GOT3 (cell line): ENCODE measurements at places on chromosomes 6 and 20.

DNA sequence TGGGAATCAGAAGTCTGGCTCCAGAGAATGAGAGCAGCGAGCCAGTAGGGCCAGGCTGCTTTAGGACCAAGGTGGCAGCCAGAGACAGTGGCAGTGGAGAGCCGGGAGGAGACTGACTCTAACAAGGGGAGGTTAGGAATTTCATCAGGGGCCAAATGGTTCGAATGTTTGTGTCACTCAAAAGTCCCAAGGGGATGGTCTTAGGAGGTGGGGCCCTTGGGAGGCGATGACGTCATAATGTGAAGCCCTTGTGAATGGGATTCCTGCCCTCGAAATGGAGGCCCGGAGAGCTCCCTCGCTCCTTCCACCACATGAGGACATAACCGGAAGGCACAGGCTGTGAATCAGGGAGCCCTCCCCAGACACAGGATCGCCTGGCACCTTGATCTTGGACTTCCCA, 299.7 kb downstream of the QKI start:
- DNase-seq = no peak

DNA sequence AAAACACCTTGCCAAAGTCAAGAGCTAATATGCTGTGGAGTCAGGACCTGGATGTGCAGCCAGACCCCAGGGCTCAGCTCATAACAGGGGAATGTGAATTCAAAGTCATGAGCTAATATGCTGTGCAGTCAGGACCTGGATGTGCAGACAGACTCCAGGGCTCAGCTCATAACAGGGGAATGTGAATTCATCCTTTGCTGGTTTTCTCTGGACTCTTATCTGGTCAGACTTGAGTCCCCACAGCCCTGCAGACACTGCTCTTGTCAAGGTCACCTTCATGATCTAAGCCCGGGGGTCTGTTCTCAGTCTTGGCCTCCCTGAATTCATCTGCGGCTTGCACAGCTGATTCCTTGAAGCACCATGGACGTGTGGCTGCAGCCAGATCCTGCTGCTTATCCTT, 19.2 kb upstream of the GGTLC1 start:
- no peak for DNase-seq

GRCh38 chr6:97440590-97441176, 157.7 kb upstream of the MMS22L start:
- no peak for DNase-seq

DNA sequence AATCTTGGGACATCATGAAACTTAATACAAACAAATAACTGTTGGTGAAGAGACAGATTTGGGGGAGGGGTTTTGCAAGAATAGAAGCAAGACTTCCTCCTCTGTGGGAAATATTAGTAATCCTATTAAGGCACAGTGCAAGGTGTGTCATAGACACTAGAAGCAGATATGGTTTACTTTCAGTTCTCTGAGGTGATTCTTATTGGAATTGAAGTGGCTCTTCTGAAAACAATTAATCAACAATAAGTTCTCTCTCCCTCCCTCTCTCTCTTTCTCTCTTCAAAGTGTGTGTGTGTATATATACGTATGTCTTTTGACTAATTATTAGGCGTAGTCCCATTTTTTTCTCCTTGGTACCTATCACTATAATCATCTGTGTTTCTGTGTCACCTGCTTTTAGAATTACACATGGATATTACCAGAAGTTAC, 99.8 kb downstream of the HIVEP2 start:
- DNase-seq = no peak

GRCh38 chr20:12528591-12529041, 480.2 kb upstream of the SPTLC3 start:
- DNase-seq = no peak

DNA sequence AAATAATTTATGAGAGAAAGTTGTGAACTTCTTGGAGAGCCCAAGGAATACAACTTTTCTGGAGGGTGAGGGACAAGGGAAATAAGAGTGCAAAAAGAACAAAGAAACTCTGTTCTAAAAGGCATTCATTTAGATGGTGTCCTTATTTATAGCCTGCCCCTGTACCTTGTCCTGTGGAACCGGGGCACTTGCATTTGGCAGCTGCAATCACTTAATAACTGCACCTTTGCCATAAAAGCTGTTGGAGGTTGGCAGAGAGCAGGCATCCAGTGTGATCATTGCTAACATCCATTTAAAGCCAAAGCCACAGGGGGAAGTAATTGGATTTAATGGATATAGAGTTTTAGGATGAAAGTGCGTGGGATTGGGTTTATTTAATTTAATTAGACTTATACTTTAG, 50.8 kb upstream of the SGK1 start:
- DNase-seq = no peak

DNA sequence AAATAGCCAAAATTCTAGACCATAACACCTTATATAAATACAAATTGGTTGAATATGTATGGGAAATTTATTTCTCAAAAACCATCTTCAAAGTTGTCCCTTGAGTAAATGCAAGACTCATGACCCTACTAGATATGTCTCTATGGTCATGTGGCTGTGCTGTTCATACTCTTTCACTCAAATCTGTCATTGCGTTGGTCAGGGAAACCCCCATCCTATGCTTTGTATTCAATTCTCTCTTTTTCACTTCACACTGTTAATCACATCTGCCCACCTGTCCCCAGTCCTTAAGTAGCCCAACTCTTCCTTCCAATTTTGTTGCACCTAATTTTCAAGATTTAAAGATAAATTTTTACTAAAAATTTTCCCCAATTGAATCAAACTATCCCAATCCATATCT, 51.0 kb downstream of the RPS12 start:
- no peak for DNase-seq

GRCh38 chr6:168041928-168042327, 37.1 kb downstream of the FRMD1 start:
- DNase-seq = no peak

DNA sequence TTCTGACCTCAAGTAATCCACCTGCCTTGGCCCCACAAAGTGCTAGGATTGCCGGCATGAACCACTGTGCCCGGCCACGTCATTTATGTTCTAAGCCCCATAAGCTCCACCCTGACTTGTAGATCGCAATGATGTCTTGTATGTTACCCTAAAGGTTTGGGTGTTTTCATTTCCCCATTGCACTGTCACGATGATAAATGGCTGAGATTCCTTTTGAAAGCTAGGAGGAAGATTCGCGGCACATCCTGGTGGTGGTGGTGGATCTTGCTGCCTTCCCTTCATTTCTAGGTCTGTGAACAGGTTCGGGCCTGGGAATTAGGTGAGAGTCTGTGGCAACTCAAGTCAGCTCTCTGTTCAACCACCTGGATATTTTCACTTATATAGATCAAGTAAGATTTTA, 28.3 kb downstream of the MUC22 start:
- DNase-seq = no peak

- no peak for DNase-seq
Measured at GRCh38 chr6:169702840-169703246, 917 bp downstream of the C6orf120 start.

DNA sequence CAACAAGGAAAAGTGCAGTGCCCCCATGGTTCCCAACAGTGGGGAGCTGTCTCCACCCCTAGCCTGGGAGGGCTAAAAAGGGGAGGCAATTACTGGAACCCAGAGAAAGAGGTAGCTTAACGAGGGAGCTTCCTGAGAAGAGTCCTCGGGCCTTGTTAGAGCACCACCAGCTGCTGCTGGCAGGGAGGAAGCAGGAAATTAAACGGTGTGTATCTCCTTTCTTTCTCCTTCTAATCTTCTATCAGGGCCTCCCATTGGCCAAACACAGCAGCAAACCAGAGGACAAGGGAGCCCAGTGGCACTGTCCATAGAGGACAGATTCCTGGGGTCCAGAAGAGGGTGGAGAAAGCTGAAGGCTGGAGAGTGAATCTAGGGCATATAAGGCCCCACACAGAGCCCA, 7.6 kb upstream of the BTN2A2 start:
- DNase-seq = no peak

GRCh38 chr6:168967281-168967925, 286.2 kb downstream of the THBS2 start:
- no peak for DNase-seq

GRCh38 chr6:101597693-101598092, 204.2 kb downstream of the GRIK2 start:
- no peak for DNase-seq

DNA sequence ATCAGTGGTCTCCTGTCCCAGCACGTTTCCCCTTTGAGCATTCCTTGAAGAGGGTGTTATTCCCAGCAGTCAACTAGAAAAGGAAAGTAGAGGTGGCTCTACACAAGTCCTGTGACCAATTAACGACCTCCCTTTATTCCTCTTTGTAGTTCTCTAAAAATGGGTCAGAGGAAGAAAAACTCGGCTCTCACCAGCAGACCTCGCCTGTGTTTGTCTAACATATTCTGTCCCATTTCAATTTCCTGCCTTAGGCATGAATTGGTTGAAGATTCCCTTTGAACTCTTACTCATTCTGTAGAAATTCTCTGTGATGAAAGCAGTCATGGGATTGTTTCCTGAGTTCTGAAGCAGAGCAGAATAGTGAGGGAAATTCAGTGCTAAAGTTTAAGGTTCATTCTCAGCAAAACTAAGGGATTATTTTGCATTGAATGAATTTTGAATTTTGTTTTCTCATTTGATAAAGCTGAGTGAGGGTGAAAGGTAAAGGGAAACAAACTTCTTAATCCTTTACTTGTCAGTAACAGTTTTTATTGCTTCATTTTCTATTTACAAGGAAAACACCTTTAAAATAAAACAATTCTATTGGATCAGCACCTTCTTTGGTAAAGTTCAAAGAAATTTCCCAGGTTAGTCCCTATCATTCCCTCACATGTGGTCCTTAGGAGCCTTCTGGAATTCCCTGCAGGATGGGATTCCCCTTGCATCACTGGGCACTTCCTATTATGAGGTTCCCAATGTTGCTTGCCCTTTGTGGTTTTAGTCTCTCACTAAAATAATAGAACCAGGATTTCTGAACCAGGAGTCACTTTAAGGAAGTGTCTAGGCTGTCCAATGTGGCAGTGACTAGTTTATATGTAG, 105.8 kb downstream of the SLX4IP start:
- no peak for DNase-seq

DNA sequence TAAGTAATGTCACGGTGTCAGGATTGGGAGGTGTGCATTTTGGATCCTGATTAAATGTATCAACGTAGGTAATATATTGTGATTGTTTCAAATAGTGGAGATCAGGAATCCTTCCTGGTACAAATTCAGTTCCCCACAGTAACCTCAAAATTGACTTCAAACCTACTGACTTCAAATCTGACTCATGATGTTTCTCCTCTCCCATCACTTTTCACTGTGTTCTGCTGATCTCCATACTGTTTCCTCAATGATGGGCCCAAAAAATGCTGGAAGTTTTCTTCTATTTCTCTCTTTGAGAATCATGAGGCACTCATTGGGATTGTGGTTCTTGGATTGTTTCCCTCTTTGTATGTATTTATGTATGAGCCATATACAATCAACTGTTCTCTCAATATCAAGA, 35.9 kb downstream of the LAMA2 start:
- no peak for DNase-seq

DNA sequence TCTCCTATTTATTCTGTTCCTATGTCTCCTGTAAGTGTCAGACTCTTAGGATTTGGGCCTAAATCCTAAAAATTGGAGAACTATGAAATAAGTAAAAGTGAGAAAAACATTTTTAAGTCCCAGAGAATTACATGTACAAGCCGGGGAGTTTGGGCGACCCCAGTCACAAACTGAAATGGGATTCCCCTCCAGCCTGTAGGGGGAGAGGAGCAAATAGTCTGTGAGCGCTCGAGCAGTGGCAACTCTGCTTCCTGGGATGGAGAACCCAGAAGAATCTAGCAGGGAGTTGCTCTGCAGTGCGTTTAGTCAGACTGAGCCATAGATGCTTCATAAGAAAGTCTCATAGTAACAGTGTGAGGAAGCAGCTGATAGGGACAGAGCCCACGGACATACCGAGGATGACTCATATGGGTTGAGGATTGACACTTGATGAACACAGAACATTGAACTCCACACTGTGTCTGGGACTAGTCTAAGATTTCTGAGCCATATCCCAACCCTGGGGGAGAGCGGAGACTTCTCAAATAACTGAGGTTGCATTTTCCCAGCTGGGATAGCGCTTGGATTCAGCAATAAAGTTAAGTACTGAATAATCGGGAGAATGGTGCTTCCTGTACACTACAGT, 437.2 kb downstream of the BCKDHB start:
- no peak for DNase-seq

GRCh38 chr6:150891888-150892485, 26.5 kb downstream of the MTHFD1L start:
- no peak for DNase-seq

DNA sequence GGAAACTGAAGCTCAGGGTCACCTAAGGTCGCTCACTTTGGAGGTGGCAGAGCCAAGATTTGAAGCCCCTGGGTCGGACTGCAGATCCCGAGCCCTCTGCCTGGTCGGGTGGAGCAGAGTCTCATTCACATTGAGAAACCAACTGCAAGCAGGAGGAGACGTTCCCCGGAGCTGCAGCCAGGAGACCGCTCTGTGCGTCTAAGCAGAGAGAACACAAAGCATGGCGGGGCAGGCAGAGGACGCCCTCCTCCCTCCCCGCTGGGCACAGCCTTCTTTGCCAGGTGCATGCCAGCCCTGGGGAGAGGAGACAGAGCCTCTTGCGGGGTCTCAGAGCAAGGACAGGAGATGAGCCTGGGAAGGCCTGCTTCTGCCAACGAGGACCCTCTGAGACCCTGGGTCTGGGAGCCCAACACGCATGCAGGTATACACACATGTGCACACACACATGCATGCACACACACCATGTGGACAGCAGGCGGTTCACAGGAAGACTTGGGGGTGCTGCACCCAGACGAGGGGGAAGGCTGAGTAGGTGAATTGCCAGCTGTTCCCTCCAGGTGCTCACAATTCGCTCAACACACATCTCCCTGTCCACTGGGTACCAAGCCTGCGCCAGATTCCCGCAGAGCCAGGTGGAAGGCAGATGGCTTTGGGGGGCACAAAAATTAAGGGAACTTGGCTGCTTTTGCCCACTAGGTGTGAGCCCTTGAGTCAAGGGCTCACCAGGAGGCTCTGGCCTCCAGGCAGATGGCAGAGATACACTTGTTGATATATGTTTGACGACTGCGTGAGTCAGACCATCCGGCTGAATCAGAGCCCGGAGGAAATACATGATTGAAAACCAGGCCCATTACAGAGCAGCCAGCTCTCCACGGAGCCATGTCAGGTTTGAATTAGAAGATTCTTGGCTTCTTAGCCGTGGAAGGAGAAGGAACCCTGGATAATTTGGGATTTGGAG, 5.5 kb upstream of the NTSR1 start:
- DNase-seq = no peak

DNA sequence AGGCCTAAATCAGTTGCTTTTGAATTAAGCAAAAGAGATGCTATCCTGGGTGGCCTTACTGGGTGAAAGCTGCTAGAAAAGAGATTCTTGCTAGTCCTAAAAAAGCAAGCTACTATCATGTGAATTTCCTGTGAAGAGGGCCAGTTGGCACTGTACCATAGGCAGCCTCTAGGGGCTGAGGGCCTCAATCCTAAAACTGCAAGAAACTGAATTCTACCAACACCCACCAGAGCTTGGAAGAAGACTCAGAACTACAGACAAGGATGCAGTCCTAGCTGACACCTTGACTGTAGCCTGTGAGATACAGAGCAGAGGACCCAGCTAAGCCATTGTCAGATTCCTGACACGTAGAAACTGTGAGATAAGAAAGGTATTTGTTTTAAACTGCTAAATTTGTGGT, 24.5 kb downstream of the CLIC5 start:
- DNase-seq = no peak
